ENCODE measurements at places on chromosomes 12 and 14. TPM values are rescaled to one million over a fixed set of nuclear protein-coding genes. Genes with fewer than 3 reads are reported as not detected.

Gene CISTR
- not detected for polyA plus RNA-seq

DNA sequence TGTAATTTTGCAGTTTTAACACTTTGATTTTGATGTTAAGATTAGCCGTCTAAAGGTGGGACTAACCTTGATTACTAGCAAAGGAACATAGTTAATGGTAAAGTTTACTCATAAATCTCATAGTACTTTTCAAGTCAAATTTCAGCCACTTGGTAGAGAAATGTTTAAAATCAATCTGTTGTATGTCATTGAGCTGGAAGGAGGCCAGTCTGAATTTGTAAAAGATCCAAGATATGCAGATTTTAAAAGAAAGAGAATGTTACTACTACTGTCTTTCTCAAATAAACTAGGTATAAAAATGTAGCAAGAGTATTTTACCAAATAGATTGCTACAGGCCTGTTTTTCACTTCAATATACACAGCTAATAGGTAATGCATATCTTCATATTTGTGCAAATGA, 600.8 kb upstream of the SEL1L start:
- H3K4me1 ChIP-seq, result no peaks in the 10 kb centered on the region
- no peak overlapping the region for H3K4me3 ChIP-seq
- H3K27me3 ChIP-seq, result no peaks in the 10 kb centered on the region
- no peaks in the 10 kb centered on the region for H3K36me3 ChIP-seq

GRCh38 chr12:57046947-57047890, 2.7 kb downstream of the MYO1A start:
- DNase-seq, result no peak
- no peak overlapping the region for H3K4me3 ChIP-seq
- H3K27me3 ChIP-seq, result no peaks in the 10 kb centered on the region

Gene CD69
- polyA plus RNA-seq, result 0.97 TPM

- no peak overlapping the region for H3K4me3 ChIP-seq
- H3K27ac ChIP-seq, result no peak overlapping the region
- no peak for DNase-seq
- no peaks in the 10 kb centered on the region for H3K27me3 ChIP-seq
- no peaks in the 10 kb centered on the region for H3K36me3 ChIP-seq
Observed at GRCh38 chr12:24952389-24952788, 3.5 kb upstream of the BCAT1 start.

Gene EFS
- polyA plus RNA-seq, result 3.7 TPM

DNA sequence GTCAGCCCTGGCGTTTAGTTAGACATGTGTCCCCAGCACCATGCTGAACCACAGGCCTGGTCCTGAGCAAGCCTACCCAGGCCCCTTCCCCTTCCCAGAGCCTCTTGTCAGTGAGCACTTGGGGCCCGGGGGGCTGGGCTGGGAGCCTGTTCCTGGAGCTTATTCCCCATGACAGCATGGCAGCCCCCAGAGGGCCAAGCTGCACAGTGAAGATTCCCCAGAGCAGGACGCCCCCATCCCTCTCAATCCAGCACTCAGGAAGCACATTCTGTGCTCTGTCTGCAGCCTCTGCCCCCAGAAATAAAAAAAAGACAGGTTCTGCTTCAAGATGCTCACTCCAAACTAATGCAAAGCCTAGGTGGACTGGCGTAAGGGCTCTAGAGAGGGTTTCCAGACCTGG, 117.3 kb downstream of the LGMN start:
- no peak overlapping the region for H3K27ac ChIP-seq
- H3K36me3 ChIP-seq, result no peaks in the 10 kb centered on the region

DNA sequence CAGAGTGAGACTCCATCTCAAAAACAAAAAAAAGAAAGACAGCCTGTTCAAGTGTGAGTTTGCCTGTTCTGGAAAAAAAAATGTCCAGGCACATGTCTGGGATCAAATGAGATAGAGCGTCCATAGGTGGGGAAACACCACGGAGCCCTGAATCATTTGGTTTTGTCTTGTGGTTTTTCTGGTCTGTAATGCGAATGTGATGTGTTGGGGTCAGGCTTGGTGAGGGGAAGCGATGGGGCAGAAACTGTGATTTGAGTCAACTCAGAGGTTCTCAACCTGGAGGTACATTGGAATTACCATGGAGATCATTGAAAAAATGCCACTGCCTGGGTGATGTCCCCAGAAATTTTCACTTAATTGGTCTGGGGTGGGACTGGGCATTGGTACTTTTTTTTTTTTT, 183.9 kb upstream of the PWP1 start:
- no peaks in the 10 kb centered on the region for H3K4me1 ChIP-seq
- no peaks in the 10 kb centered on the region for H3K36me3 ChIP-seq
- H3K27ac ChIP-seq, result no peak overlapping the region
- DNase-seq, result no peak
- H3K27me3 ChIP-seq, result no peaks in the 10 kb centered on the region
- H3K4me3 ChIP-seq, result no peak overlapping the region

DNA sequence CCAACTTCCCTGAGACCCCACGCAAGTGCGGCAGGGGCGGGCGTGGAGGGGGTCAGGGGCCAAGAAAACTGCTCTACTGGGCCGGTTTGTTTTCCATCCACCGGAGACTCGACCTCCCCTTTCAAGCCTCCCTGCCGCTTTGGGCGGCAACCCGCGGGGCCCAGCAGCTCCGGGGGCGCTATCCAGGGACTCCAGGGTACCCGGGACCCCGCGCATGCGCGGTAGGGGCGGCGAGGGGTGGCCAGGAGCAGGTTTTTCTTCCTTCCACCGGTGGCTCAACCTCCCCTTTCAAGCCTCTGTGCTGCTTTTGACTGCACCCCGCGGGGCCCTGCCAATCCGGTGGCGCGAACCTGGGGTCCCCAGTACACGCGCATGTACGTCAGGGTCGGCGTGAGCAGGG, 323.5 kb downstream of the ALG10 start:
- no peaks in the 10 kb centered on the region for H3K27me3 ChIP-seq
- no peaks in the 10 kb centered on the region for H3K4me1 ChIP-seq
- H3K36me3 ChIP-seq, result no peaks in the 10 kb centered on the region

Gene EPYC
- not detected for polyA plus RNA-seq

GRCh38 chr14:54360667-54361066, 36.1 kb upstream of the CDKN3 start:
- H3K36me3 ChIP-seq, result no peaks in the 10 kb centered on the region
- no peaks in the 10 kb centered on the region for H3K27me3 ChIP-seq
- H3K4me1 ChIP-seq, result peaks cover 4% of the 10 kb centered on the region
- H3K27ac ChIP-seq, result no peak overlapping the region

Gene IL31
- not detected for polyA plus RNA-seq

Gene CD163L1
- polyA plus RNA-seq, result 3.2 TPM

DNA sequence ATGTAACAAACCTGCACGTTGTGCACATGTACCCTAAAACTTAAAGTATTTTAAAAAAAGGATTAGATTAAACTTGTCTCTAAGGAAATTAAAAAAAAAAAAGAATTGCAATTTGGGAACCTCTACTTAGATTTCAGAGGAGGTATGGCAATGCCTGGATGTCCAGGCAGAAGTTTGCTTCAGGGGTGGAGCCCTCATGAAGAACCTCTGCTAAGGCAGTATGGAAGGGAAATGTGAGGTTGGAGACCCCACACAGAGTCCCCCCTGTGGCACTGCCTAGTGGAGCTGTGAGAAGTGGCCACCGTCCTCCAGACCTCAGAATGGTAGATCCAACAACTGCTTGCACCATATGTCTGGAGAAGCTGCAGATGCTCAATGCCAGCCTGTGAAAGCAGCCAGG, 279.6 kb upstream of the CCDC196 start:
- H3K36me3 ChIP-seq, result no peaks in the 10 kb centered on the region
- no peaks in the 10 kb centered on the region for H3K27me3 ChIP-seq
- no peak overlapping the region for H3K4me3 ChIP-seq
- no peak overlapping the region for H3K27ac ChIP-seq

DNA sequence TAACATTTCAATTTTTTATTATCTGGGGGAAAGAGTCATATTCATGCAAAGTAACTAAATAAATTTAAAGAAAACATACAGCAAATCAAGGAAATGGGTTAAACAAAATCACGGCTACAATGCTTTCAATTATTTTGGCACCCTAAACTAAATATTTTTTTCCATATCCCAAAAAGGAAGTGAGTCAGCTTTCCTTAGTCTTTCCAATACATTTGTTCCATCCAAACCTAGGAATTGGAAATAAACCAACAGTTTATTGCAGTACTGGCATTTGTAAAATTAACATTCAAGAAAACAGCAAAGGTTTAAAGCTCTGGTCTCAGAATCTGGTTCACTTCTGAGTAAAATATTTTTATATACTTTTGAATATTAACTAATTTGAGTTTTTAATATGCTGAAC, 89.2 kb downstream of the BCL2L14 start:
- H3K36me3 ChIP-seq, result no peaks in the 10 kb centered on the region
- no peak overlapping the region for H3K4me3 ChIP-seq
- no peaks in the 10 kb centered on the region for H3K4me1 ChIP-seq
- no peak for DNase-seq
- H3K27ac ChIP-seq, result no peak overlapping the region

Gene VDR
- 7.5 TPM for polyA plus RNA-seq

DNA sequence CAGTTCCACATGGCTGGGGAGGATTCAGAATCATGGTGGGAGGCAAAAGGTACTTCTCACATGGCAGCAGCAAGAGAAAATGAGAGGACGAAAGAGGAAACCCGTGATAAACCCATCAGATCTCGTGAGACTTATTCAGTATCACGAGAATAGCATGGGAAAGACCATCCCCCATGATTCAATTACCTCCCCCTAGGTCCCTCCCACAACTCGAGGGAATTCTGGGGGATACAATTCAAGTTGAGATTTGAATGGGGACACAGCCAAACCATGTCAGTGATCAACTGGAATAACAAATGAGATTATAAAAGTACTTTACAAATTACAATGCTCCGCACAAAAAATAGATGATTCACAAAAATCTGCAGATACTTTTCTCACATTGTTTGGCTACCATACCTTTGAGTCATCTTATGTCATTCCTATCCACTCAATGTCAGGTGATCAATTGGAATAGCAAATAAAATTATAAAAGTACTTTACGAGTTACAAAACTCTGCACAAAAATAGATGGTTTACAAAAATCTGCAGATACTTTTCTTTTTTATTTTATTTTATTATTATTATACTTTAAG, 338.9 kb downstream of the C12orf50 start:
- DNase-seq, result no peak
- no peaks in the 10 kb centered on the region for H3K4me1 ChIP-seq
- no peak overlapping the region for H3K27ac ChIP-seq
- no peaks in the 10 kb centered on the region for H3K27me3 ChIP-seq
- H3K4me3 ChIP-seq, result no peak overlapping the region

Data from adrenal gland (tissue), 19 donors.